ENCODE measurements at places on chromosomes 3 and 15. TPM values are rescaled to one million over a fixed set of nuclear protein-coding genes. Genes with fewer than 3 reads are reported as not detected.

The PLA2G4E gene
- 0.05 TPM for total RNA-seq

GRCh38 chr3:125062904-125063618 is 7.3 kb upstream of the HEG1 start:
- no peak overlapping the region for H3K4me3 ChIP-seq
- no peaks in the 10 kb centered on the region for H3K4me1 ChIP-seq
- no peak for DNase-seq
- H3K27me3 ChIP-seq = no peaks in the 10 kb centered on the region
- H3K36me3 ChIP-seq = no peaks in the 10 kb centered on the region

DNA sequence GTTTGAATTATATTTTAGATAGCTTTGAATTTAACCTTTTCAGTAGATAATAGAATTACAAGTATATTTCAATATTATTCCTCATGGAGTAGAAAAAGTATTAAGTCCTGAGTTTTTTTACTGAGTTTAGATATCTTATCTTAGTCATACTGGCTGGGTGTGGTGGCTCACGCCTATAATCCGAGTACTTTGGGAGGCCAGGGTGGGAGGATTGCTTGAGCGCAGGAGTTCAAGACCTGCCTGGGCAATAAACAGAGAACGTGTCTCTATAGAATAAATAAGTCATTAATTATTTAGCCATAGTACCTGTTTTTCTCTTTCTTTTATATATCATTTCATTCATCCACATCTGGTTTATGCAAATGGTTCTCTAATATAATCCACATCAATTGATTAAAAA is 9.9 kb downstream of the RAP2B start:
- no peak overlapping the region for H3K27ac ChIP-seq
- no peaks in the 10 kb centered on the region for H3K27me3 ChIP-seq
- no peaks in the 10 kb centered on the region for H3K36me3 ChIP-seq
- H3K4me3 ChIP-seq = no peak overlapping the region
- no peaks in the 10 kb centered on the region for H3K4me1 ChIP-seq

DNA sequence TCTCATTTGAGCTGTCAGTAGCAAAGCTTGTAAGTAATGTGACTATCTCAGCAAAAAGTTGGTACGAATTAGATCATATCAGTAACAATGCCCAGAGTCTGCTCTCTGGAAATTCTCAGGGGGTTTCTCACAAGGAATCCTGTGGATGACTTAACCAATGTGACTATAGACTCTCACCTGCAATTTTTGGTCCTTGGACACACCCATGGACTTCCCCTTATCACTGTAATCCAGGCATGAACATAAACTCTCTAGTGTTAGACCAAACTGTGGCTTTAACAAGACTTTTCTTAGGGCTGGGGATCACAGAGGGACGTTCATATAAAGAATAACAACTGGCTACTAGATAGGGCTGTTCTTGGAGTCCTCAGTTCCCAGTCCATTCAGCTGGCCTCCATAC is 3.9 kb upstream of the ZNF80 start:
- no peaks in the 10 kb centered on the region for H3K36me3 ChIP-seq
- H3K4me3 ChIP-seq = no peak overlapping the region
- DNase-seq = no peak
- H3K27me3 ChIP-seq = no peaks in the 10 kb centered on the region
- H3K4me1 ChIP-seq = peaks cover 8% of the 10 kb centered on the region

The GHSR gene
- not detected for total RNA-seq

DNA sequence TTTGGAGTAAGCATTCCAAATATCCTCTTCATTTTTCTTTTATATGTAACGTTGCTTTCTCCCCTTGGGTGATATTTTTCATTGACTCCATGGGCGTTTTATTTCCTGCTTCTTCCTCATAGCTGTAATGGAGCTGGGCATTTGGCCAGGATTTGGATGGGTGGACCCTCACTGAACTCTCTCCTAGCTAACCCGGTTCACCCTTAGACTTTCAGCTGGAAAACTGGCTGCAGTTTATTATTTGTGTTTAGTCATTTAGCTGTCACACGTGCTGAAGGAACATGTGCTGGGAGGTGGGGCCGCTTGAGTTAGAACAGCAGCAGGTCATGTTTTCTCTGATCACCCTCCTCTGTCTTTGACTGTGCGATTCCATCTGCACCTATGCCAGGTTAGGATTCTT is 407.6 kb downstream of the ZIC1 start:
- H3K27ac ChIP-seq = no peak overlapping the region
- no peaks in the 10 kb centered on the region for H3K36me3 ChIP-seq
- H3K4me1 ChIP-seq = no peaks in the 10 kb centered on the region
- H3K4me3 ChIP-seq = no peak overlapping the region
- H3K27me3 ChIP-seq = no peaks in the 10 kb centered on the region
- DNase-seq = no peak

GRCh38 chr15:89136818-89137772 is 48.8 kb downstream of the ABHD2 start:
- H3K27me3 ChIP-seq = no peaks in the 10 kb centered on the region
- peaks cover 4% of the 10 kb centered on the region for H3K36me3 ChIP-seq
- H3K27ac ChIP-seq = no peak overlapping the region
- DNase-seq = no peak
- no peaks in the 10 kb centered on the region for H3K4me1 ChIP-seq

The PCCB gene
- total RNA-seq = 71.6 TPM

The GUCA1C gene
- not detected for total RNA-seq

Data from GM12878 (cell line).